Body of pancreas (tissue), 4 donors: ENCODE measurements at places on chromosomes 6 and 20. TPM values are rescaled to one million over a fixed set of nuclear protein-coding genes. Genes with fewer than 3 reads are reported as not detected.

The C2 gene
- total RNA-seq, result 1.3 TPM

The TREML1 gene
- total RNA-seq, result not detected

The SLC22A16 gene
- not detected for total RNA-seq

The LPA gene
- 0.52 TPM for total RNA-seq

The IL17F gene
- not detected for total RNA-seq

DNA sequence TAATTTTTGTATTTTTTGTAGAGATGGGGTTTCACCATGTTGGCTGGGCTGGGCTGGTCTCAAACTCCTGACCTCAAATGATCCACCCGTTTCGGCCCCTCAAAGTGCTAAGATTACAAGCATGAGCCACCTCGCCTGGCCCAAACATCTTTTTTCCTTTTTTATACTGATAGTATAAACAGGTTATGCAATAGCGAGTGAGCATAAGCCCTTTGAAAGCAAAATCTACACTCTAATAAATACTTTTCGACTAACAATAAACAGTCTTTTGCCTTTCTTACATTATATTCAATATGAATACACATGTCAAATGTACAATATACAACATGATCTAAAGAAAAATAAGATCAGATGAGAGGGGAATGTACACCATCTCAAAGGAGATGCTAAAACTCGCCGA is 38.7 kb downstream of the KIF13A start:
- peaks cover 6% of the 10 kb centered on the region for H3K4me1 ChIP-seq
- H3K27me3 ChIP-seq, result no peaks in the 10 kb centered on the region
- H3K4me3 ChIP-seq, result no peak overlapping the region
- H3K27ac ChIP-seq, result no peak overlapping the region
- no peaks in the 10 kb centered on the region for H3K36me3 ChIP-seq
- DNase-seq, result no peak

DNA sequence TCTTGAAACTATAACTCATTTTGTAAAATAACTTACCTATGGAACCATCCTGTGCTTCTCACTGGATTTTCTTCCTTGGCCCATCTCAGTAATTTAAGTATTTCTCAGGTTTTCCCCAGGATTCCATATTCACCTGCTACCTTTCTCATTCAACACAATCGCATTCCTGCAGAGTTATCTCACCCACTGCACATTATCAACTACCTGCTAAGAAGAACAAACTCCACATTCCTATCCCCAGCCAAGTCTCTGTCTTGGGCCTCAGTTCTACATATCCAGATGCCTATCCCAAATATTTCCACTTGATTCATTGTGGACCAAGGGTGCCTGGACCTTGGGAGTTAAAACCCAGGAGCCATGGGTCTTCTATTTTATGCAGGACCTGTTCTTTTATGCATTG is 60.2 kb upstream of the KCNQ5 start:
- H3K4me3 ChIP-seq, result no peak overlapping the region
- H3K27me3 ChIP-seq, result no peaks in the 10 kb centered on the region
- no peak overlapping the region for H3K27ac ChIP-seq
- H3K4me1 ChIP-seq, result peaks cover 18% of the 10 kb centered on the region
- H3K36me3 ChIP-seq, result no peaks in the 10 kb centered on the region
- no peak for DNase-seq

- no peaks in the 10 kb centered on the region for H3K4me1 ChIP-seq
- H3K27me3 ChIP-seq, result no peaks in the 10 kb centered on the region
- no peak for DNase-seq
- no peak overlapping the region for H3K4me3 ChIP-seq
- no peak overlapping the region for H3K27ac ChIP-seq
Measured at GRCh38 chr6:127290391-127291265, 24.0 kb downstream of the RNF146 start.

DNA sequence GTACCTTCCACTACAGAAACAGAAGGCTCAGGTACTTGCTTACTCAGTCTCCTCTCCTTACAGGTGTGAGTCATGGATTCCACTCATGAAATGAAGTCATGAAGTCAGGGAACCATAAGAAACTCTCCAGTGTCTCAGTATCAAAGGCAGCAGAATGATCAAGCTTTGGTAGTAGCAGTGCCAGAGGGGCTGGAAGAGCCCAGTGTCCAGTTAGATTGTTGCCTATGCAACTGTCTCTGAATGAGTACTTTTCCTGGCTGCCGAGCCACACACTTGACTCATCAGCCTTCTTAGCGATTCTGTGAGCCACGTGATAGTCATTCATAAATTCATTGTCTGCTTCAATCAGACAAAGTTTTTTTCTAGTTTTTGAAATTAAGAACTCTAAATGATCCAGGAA is 52.2 kb upstream of the DTNBP1 start:
- no peak overlapping the region for H3K27ac ChIP-seq
- no peaks in the 10 kb centered on the region for H3K27me3 ChIP-seq
- no peaks in the 10 kb centered on the region for H3K36me3 ChIP-seq
- DNase-seq, result no peak
- H3K4me1 ChIP-seq, result no peaks in the 10 kb centered on the region
- H3K4me3 ChIP-seq, result no peak overlapping the region

DNA sequence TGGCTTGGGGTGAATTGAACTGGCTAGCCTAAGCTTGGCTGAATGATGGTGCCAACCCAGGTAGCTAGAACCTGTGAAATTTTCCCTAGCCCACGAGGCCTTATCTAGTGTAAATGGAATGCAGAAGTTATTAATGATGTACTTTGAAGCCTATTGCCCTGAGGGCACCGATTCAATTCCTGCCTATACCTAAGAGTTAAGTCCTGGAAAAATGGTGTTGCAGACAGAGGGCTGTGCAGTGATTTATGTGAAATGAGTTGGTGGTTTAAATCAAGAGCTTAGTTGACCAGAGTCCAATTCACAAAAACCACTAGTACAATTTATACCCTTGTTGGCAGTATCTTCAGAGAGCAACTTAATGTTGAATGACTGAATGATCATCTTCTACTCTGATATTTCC is 373.8 kb upstream of the JAG1 start:
- no peak for DNase-seq
- H3K4me3 ChIP-seq, result no peak overlapping the region

DNA sequence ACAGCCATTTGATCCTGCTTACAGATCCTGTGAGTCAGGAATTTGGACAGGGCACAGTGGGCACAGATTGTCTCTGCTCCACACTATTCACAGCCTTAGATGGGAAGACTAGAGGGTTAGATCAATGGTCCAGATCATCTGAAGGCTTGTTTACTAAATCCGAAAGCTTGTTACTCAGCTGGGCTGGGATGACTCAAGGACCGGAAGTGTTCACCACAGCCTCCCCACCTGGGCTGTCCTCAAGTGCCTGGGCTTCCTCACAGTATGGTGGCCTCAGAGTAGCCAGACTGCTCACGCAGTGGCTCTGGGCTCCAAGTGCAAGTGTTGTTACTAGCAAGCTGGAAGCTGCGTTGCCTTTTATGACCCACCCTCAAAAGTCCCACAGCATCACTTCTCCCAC is 75.4 kb upstream of the INSM1 start:
- H3K4me1 ChIP-seq, result no peaks in the 10 kb centered on the region
- H3K36me3 ChIP-seq, result no peaks in the 10 kb centered on the region
- H3K4me3 ChIP-seq, result no peak overlapping the region
- H3K27ac ChIP-seq, result no peak overlapping the region
- no peaks in the 10 kb centered on the region for H3K27me3 ChIP-seq

DNA sequence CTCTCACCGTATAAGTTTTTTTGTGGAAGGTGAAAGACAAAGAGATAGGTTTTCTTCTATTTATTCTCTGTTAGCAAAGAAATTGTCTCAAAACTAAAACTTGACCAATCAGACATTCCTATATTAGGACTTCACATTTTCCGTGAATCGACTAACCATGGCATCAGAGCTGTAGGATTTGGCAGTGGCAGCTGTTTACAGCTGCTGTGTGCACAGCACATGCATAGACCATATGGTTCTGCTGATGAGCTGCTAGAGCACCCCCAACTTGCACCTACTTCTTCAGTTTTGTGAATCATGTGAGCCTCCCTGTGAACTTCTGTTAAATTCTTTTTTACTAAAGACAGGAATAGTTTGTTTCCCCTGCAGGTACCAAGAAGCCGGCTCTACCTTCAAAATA is 157.9 kb downstream of the RFX6 start:
- H3K4me1 ChIP-seq, result no peaks in the 10 kb centered on the region
- H3K36me3 ChIP-seq, result no peaks in the 10 kb centered on the region
- no peak for DNase-seq
- no peak overlapping the region for H3K4me3 ChIP-seq
- no peak overlapping the region for H3K27ac ChIP-seq
